ENCODE measurements at places on chromosomes 3 and 15.

DNA sequence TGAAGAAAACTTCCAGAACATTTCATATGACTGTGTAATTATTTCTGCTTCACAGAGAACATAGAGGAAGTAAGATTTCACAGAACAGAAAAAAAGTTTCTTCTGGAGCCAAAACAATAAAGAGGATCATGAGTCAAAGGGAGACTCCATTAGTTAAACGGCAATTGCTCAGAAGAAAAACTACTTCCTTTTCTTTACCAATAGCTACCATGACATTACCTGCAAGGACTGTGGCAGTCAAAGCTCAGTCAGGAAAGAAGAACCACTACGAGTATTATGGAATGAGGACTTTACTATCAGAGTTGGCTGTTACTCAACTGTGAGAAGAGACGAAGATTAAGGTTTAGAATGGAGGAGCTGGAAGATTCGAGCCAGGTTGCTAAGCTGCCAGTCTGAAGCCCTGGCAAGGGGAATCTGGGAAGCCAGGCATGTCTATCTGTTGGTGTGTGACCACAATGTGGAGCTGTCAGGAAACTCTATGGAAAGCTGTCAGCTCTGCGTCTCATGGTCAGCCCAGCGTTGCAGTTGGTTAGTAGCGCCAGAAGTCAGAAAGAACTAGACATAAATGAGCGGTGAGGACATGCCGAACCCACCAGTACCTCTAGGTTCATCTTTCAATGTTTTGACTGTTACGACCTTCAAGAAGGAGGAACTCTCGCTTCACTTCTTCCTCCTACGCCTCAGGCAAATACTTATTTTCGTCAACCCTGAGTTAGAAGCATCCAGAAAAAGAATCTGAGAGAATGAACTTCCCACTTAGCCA lies 604.3 kb downstream of the FGF12 start:
- DNase-seq: no peak

DNA sequence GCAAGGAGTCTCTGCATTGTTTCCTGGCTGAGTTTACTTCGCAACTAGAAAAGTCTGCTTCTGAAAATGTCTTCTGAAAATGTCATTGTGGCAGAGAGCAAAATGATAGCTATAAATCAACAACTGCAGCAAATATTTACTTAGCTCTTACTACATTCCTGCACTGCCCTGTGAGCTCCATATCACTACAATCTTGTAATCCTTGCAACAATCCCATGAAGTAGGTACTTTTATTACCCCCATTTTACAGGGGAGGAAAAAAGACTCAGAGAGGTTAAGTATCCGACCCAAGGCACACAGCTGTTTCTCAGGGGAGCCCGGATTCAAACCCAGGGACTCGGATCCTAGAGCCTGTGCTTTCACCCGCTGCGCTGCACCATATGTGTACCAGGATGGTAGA lies 34.2 kb upstream of the SPTBN5 start:
- DNase-seq: no peak

GRCh38 chr3:174023421-174023820 lies 625.9 kb downstream of the NLGN1 start:
- DNase-seq: no peak

GRCh38 chr15:70376929-70377691 lies 279.4 kb upstream of the TLE3 start:
- no peak for DNase-seq

DNA sequence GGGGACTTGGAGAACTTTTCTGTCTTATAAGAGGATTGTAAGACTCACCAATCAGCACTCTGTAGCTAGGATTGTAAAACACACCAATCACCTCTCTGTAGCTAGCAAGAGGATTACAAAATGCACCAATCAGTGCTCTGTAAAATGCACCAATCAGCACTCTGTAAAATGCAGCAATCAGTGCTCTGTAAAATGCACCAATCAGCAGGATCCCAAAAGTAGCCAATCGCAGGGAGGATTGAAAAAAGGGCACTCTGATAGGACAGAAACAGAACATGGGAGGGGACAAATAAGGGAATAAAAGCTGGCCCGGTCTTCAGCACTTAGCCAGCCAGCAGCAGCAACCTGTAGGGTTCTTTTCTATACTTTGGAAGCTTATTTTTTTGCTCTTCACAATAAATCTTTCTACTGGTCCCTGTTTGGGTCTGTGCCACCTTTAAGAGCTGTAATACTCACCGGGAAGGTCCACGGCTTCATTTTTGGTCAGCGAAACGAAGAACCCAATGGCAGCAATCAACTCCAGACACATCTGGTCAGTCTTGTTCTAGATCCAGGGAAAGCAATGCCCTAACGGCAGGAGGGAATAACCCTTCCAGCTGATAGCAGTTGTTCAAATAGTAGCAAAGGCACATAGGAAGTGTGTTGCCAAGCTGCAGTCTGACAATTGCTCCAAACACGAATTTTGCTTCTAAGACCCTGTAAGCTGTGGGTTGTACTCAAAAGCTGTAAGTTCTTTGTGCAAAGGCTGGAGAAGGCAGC lies 135.6 kb downstream of the TJP1 start:
- no peak for DNase-seq

GRCh38 chr3:8760091-8760490 lies 9.3 kb downstream of the OXTR start:
- DNase-seq: no peak

GRCh38 chr3:13378155-13378554 lies 42.0 kb downstream of the NUP210 start:
- DNase-seq: no peak

DNA sequence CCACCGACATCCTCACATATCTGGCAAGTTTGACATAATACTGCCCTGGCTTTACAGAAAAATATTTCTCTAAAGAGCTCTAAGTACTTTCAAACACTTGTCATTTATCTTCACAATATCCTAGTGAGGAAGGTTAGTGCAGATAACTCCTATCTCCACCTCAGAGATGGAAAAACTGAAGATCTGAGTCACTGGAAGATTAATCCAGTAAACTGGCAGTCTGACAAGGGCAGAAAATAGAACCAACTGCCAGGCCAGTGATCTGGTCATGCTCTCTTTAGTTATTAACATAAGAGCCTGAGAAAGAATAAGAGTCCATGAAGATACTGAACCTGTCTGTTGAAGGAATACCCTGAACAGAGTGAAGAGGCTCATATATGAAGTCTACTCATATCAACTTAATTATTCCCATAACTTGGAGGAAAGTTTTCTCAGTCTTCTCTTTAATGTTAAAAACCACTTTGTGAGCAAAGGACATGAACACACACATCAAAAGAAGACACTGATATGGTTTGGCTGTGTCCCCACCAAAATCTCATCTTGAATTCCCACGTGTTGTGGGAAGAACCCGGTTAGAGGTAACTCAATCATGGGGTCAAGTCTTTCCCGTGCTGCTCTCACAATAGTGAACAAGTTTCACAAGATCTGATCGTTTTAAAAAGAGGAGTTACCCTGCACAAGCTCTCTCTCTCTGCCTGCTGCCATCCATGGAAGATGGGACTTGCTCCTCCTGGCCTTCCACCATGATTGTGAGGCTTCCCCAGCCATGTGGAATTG lies 61.4 kb downstream of the GOLIM4 start:
- DNase-seq: no peak

- no peak for DNase-seq
Observed at GRCh38 chr3:118001380-118001779, 1033.3 kb downstream of the IGSF11 start.

DNA sequence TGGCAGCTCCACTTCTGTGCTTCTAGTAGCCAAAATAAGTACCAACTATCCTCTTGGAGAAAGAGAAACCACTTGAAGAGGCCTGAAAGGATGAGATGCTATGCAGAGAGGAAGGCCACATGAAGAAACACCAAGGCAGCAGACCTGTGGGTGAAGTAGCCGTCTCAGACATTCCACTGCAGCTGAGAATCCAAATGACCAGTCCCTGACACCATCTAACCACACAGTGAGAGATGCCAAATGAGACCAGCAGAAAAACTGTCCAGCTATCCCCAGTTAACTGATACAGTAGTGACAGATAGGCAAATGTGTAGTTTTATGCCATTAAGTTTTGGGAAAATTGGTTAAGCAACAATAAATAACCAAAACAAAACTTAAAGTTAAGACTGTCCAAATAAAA lies 47.9 kb upstream of the ZSCAN2 start:
- no peak for DNase-seq

GRCh38 chr15:78396976-78397375 lies 41.0 kb upstream of the IREB2 start:
- no peak for DNase-seq

GRCh38 chr15:100786139-100786531 lies 93.5 kb upstream of the ALDH1A3 start:
- DNase-seq: no peak

DNA sequence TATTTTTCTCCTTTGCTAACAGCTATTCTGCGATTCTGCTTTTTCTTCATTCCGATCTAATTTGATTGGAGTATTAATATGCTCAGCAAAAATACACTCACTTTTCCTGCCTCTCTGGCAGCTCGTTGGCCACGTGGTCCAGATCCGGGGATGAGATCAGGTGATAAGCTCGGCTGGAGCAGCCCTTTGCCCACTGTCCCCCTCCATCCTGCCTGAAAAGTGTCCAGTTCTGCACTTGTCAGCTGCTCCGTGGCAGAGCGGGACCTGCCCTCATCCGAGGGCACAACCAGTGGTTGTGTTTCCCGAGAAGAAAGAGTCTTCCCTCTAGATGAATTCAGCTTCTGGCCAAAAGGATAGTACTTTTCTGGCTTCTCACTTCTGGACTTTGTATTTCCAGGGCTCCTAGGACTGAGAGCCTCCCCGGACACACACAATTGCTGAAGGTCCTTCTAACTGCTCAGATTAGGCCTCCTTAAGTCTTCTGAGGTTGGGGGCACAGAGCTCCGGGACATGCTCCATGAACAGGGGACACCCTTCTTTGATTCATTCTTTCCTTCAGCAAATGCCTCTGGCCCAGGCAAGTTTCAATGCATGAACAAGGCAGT lies 103.9 kb upstream of the ALDH1A3 start:
- DNase-seq: no peak

DNA sequence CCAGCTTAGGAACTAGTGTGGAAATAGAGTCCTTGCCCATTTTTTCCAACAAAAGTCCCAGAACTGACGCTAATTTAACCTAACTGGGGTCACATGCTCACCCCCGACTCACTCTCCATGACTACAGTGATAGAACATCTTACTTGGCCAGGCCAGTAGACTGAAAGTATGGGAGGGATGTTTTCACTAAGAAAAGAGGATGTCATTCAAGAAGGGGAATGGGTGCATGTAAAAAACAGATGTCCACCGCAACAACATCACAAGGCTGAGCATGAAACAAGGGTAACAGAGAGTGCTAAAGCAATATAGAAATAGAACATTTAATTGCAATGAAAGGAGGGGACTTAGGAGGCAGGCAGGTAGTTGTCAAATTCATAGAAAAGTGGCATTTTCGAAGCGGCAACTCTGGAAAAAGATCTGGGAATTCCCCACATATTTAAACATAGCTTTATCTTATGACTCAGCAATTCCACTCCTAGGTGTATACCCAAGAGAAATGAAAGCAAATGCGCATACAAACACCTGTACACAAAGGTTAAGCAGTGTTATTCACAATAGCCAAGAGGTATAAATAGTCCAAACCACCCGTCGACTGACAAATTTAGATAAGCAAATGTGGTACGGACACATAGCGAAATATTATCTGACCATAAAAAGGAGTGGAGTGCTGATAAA lies 41.1 kb upstream of the UBE2E2 start:
- DNase-seq: no peak

GRCh38 chr3:17013571-17013970 lies 128.8 kb downstream of the PLCL2 start:
- DNase-seq: no peak

DNA sequence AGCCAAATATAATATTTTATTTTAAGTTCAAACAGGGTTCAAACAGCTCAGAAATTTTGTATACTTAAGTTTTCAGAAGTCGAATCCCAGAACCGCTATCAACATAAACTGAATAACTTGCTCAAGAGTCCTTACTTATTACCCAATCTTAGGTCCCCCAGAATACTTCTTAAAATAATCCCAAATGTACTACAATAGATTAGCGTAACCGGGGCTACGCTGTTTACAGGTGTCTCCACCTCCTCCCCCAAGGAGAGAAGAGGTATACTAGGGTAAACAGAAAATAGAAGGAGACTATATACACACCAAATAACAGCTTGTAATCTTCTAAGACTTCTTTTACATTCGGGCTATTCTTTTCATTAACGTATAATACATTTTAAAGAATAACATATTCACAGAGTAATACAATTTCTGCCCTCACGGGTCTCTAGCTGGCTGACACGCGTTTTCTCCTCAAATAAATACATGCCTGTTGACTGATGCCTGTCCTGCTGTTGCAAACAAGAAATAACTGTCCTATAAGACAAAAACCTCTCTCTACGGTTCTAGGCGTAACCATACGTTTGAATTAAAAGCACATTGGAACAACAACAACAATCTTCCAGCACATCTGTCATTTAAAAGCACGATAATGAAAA lies 1.3 kb downstream of the DENND4A start:
- no peak for DNase-seq

GRCh38 chr15:52780172-52780980 lies 9.8 kb downstream of the ONECUT1 start:
- DNase-seq: no peak

DNA sequence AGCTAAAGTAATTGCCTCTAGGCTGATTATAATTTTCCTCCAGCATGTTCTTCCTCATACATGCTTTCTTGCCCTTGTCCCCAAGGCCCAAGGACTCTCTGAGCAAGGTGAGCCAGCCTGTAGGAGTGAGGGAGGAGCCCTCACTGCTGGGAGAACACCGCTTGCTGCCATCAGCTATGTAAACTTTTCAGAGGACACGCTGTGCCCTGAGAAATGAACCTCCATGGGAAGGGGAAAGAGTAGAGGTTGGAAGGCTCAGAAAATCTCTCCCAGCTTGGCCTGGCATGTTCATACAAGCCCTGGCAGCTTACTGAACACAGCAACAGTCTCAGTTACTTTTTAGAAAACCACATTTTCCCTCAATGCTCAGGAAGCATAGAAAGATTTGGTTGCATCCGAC lies 103.0 kb upstream of the SLC24A5 start:
- no peak for DNase-seq
